ENCODE measurements at places on chromosomes 4 and X.

DNA sequence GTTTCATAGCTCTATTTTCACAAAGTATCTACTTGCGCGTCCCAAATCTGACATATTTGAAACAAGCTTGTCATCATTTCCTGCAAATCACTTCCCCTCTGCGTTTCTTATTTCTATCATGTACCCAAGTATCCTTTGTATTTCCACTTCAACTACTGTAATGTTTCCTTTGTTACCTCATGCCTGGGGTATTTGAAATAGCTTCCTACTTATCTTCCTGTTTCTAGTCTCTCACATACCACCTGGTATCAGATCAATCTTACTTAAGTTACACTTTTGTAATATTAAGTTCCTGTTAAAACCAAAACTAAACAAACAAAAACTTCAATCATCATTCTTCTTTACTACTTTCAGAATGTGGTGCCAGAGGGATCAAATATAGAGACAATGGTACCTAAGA, 93.6 kb upstream of the SMAD1 start:
- DNase-seq: no peak

DNA sequence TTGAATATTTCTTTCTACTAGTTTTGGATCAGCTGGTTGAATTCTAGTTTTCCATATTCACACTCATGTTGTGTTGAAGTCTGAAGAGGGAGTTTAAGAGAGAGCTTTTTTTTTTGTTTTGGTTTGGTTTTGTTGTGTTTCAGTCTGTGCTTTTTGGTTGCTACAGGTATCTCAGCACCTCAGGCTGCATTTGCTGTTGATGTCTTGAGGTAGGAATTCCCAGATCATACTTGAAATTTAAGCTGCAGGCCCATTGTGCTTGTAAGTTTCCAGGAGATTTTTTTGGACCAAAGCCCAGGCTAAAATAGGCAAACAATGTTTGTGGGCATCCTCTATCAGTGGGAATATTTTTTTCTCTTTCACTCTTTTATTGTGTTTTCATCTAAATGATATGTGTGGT, 190.2 kb upstream of the AGA start:
- no peak for DNase-seq

GRCh38 chrX:20118065-20118824, 1.5 kb upstream of the MAP7D2 start:
- no peak for DNase-seq

- peak; percentile 55 for DNase-seq
Measured at GRCh38 chrX:39452401-39452800, 645.4 kb downstream of the BCOR start.

- no peak for DNase-seq
Measured at GRCh38 chr4:151455212-151455611, 46.2 kb downstream of the FHIP1A start.

- no peak for DNase-seq
Measured at GRCh38 chr4:661881-662761, 12.0 kb downstream of the ATP5ME start.

DNA sequence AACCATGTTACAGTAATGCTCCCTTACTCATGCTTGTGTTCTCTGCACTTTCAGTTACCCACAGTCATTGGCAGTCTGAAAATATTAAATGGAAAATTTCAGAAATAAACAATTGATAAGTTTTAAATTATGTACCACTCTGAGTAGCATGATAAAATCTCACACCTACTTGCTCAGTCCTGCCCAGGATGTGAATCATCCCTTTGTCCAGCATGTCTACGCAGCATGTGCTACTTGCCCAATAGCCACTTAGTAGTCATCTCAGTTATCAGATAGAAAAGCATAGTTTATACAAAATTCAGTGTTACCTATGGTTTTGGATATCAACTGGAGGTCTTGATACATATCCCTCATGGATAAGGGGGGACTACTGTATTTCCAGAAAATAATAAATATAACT, 577.1 kb downstream of the GALNTL6 start:
- DNase-seq: no peak

GRCh38 chr4:92091335-92091734, 212.4 kb upstream of the GRID2 start:
- no peak for DNase-seq

DNA sequence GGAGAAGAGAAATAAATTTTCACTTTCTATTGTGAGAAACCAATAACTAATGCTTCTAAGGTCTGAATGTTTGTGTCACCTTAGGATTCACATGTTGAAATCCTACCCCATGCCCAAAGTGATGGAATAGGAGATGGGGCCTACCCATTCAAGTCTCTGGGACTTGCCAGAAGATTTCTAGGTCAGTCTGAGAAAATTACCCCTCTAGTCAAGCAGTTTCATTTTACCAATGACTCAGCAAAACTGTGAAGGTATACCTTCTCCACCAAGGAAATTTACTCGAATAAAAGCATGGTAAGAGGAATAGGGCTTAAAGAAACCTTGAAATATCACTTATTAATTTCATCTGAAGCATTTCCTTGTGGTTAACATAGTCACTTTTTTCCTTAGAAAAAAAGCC, 23.5 kb upstream of the PAPSS1 start:
- no peak for DNase-seq

DNA sequence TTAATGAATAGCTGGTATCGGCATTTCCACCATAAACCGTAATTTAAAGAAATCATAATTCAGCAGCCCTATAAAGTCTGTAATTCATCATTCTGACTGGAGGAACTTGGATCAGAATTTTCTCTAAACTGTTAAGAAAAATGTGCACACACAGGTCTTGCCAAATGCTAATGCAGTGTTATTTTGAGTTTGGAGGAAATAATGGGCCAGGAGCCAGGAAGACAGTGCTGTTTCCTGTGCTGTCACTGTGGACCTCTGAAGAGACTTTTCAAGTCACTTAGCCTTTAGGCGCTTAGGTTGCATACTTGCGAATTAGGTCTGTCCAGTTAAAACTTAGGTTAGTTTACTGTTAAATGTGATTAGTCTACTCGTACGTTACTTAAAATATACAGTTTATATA, 137.5 kb upstream of the ANXA3 start:
- no peak for DNase-seq

DNA sequence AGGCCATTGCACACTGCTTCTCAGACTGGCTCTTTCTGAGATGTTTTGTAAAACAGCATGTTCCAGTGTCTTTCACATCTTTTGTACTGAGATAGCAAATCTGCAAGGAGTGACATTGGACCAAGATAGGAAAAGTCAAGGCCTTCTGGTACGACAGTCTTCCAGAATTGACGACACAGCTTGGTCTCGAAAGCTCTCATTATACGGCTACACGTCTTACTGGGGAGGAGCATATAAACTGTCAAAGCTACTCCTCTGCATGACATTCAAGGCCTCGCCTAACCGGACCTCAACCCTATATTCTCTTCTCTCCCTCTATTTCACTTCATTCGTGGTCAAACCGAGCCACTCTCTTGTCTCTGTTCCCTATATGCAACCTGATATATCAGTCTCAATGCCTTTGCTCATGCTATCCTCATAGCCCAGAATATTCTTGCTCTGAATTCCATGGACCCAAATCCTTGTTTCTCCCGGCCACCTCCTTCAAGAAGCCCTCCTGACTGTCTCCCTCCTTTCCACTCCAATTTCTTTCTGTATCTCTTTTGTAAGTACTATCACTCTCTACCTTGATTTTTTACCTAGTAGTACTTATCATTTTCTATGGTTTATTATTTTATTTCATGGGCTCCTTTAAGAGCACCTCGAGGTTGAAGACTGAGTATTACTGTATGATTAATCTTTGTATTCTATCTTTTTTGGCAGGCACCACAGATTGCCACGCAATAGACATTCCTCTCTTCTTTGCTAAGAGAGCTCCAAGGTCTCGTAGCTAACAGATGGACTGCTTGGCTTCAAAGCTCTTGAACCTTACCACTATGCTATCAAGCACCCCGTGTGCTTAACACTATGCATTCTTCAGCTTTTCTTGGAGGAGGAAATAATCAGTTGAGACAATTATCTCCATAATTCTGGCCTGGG, 35.1 kb downstream of the RBM47 start:
- DNase-seq: no peak

DNA sequence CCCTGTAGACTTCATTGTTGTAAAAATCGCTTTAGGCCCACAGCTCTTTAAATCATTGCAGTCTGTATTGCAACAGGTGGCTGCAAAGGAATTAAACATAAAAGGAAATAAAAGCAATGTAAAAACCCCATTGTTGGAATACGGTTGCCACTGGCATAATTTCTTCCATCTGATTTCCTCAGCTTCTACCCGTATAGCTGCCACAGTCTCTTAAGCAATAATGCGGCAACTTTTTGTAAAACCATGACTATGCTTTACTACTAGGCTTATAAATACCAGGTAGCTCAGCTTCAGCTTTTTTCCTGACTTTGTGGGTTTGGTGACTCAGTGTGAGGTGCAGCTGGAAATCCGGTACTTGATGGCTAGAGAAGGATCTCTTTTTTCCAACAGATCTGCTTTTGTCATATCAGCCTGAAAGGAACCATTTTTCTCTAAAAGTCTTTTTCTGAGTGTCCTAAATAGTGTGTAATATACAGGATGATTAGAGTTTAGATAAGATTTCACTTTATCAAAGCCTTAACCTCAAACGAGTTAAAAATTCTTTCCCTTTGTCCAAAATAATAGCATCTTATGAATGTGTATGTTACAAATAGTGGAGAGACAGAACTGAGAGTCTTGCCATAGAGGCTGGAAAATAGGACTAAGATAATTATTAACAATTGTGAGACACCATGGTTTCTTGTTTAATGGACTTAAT, 268.0 kb downstream of the ADGRL3 start:
- no peak for DNase-seq

- DNase-seq: no peak
Measured at GRCh38 chr4:6509587-6509986, 37.2 kb upstream of the PPP2R2C start.

- no peak for DNase-seq
Measured at GRCh38 chr4:67332627-67333026, 212.7 kb downstream of the CENPC start.

GRCh38 chrX:154452823-154453222, 5.3 kb upstream of the PLXNA3 start:
- DNase-seq: no peak

DNA sequence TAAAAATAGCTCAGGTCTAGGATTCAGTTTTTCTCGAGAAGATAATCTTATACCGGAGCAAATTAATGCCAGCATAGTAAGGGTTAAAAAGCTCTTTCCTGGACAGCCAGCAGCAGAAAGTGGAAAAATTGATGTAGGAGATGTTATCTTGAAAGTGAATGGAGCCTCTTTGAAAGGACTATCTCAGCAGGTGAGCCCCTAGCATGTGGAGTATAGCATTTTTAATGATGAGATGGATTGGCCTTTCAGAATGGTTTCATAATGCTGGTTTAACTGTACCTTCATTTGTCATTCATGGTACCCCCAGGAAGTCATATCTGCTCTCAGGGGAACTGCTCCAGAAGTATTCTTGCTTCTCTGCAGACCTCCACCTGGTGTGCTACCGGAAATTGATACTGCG, 79.4 kb downstream of the SLC10A6 start:
- no peak for DNase-seq

GRCh38 chr4:173547889-173548288, 17.9 kb upstream of the HAND2 start:
- no peak for DNase-seq

- DNase-seq: no peak
Measured at GRCh38 chr4:31408121-31408520, 688.0 kb downstream of the PCDH7 start.

- peak; percentile 42 for DNase-seq
Measured at GRCh38 chr4:54315561-54316538, 86.8 kb downstream of the PDGFRA start.

DNA sequence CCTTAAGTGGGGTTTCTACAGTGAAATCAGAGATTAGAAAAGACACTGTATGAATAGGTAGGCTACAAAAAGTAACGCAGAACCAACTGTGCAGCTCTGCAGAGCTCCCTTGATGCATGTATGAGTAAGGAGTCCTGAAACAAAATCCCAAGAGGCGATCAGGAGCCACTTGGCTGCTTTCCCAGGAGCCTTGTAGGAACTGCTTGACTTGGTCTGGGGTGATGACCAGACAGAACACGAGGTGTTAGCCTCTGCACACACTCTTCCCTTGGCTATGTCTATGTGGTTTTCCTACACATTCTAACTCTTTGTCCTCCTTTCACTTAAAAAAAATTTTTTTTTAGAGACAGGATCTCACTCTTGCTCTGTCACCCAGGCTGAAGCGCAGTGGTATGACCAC, 22.8 kb upstream of the AP1S2 start:
- no peak for DNase-seq

DNA sequence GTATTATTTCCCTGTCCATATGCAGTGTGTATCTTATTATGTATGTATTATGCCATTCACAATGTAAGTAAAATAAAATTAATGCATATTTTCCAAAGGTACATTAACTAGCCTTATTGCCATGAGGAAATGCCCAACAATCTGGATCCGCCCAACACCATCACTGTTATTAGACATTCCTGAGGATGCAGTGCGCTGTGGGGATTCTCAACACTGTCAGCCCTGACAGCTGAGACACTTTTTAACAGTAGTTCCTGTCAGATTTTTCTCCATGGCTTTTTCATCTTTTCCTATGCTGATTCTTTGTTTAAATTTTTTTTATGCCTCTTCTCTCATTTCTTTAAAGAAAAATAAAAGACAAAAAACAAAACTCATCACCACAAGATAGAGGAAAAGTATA, 1632.9 kb upstream of the PABPC4L start:
- DNase-seq: no peak

DNA sequence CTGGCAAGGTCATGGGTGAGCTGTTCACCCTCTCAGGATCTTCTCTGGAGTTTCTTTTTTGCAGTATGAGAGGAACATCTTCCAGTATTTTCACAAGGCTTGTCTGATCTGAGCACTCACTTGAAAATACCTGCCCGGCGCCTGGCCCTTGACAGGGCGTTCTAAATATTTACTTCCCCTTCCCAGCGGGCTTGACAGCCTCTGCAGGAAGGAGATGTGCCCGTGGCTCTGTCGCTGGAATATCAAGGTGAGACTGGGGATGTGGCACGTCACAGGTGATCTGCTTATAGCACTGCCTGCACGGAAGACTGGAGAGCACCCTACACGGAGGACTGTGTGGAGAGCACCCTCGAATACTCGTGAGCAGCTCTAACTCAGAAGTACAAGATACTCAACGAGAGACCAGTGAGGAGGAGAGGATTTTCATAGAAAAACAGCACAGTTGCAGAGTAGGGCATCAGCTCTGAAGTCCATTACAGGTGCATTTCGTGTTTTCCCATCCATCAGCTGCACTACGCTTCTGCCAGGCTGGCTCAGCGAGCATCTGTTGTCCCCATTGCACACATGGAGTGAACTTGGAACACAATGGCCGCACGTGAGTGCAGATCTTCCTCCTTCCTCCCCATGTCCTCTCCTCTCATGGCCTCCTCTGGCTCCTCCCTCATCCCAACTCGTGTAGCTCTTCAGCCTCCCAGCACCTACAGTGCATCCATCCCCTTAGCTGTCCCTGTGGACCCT, 32.1 kb downstream of the ZBTB49 start:
- no peak for DNase-seq

GRCh38 chrX:120358737-120359456, 3.0 kb upstream of the ATP1B4 start:
- DNase-seq: peak; percentile 46

GRCh38 chr4:95181243-95181995, 367.4 kb downstream of the UNC5C start:
- no peak for DNase-seq
